ENCODE measurements at places on chromosomes 13 and 19.

GRCh38 chr19:46349311-46349993 is 2.6 kb downstream of the PPP5C start:
- DNase-seq, result no peak

GRCh38 chr19:9128171-9128570 is 1.4 kb upstream of the OR7G3 start:
- DNase-seq, result no peak

- DNase-seq, result no peak
Measured at GRCh38 chr19:55112777-55113569, 4.5 kb downstream of the PPP1R12C start.

GRCh38 chr13:91381371-91381770 is 17.1 kb upstream of the GPC5 start:
- no peak for DNase-seq

- DNase-seq, result no peak
Measured at GRCh38 chr19:57008432-57008831, 111.4 kb upstream of the USP29 start.

GRCh38 chr13:47707414-47707813 is 293.7 kb downstream of the SUCLA2 start:
- DNase-seq, result no peak

GRCh38 chr19:5254944-5255343 is 85.7 kb downstream of the PTPRS start:
- no peak for DNase-seq

- peak; percentile 60 for DNase-seq
Measured at GRCh38 chr19:41753936-41754529, 1.3 kb upstream of the CEACAM6 start.

DNA sequence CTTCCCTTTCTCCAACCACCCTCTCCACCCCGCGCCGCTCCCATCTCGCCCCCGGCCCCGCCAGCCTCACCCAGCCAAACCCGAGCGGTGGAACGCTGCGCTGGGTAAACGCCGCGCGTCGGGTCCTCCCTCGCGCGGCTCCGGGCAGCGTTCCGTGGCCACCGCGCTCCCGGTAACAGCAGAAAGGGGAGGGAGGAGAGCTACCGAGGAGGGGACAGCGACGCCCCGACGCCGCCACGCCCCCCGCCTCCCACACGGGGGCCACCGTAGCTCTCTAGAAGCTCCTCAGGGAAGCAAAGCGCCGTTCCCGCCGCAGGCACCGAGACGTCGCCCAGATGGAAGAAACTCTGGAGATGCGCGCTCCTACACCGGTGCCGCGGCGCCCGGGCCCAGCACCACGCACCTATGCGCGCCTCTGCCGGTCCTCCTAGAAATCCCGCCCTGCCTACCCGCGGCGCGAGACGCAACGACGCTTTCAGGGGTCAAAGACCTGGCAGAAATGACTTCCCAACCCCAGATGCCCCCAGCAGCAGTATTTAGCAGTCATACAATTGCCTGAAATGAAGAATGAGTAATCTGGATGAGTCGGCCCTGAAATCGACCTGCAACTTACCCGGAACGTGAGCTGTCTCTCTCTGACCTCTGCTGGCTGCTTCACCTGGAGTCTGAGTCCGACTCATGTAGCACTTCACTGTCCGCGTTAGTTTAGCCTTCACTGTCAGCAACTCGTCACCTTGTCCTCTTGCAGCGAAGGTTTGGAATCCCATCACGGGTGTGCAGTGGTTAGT is at the start of gene RUBCNL:
RUBCNL (minus strand) TSS at position 189 of the 788 bp plus-strand sequence. CDS start 14,777 bp downstream, outside the sequence.
- DNase-seq, result no peak

GRCh38 chr19:10018263-10018662 is 5.0 kb downstream of the RDH8 start:
- DNase-seq, result no peak

- DNase-seq, result no peak
Measured at GRCh38 chr13:27014406-27015359, 156.9 kb downstream of the USP12 start.

DNA sequence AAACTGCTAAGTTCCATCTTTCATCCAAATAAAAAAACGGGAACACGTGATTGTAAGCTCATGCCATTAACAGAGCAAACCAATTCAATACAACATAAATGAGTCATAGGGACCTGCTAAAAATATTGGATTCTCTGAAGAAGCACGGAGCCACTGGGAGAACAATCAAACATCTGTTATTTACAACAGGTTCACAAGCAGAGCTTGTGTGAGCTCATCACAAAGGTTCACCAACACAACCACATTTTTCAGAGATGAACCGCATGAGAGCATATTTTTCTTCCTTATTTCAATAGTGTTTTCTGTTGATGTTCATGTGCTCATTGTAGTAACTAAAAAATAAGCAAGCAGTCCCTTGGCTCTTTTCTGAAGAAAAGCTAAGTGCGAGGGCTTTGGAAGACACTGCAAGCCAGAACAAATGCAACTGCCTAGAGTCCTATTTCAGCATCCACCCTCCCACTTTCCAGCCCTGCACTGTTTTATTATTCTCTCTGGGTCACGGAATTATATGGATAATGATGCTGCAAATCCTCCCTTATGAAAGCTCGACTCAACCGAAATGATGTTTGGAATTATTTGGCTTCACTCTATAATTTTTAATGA is 545.8 kb downstream of the LIG4 start:
- DNase-seq, result no peak
